ENCODE measurements at places on chromosomes 12 and 14.

DNA sequence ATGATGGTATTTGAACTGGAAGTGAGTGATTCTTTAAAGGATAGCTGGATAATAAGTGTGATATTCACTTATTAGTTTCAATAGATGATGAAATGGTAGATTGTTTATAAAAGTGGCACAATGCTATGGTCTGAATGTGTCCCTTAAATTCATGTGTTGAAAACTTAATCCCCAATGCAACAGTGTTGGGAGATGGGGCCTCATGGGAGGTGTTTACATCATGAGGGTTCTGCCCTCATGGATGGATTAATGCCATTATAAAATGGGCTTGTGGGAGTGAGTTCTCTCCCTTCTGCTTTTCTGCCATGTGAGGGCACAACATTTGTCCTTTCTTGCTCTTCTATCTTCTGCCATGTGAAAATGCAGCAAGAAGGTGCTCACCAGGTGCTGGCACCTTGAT, 134.0 kb downstream of the SLC38A1 start:
- no peak for DNase-seq

- DNase-seq: no peak
Measured at GRCh38 chr14:36817071-36817930, 155.6 kb downstream of the PAX9 start.

DNA sequence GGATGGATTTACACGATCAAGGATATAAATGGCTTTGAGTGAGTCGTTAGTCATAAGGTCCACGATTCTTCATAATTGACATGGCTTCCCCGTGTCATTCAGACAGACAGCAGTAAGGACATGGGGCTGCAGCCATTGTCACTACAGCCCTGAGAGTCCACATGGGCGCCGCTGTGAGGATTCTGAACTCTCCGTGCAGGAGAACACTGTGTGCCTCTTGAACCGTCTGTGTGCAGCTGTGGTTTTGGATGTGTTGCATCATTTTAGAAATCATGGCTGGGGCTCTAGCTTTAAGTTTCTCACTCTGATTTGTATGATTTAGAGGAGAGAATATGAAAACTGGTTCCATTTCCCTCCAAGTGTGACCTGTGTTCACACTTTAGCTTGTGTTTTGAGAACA, 47.2 kb downstream of the NPAS3 start:
- DNase-seq: peak; percentile 32

GRCh38 chr14:89504602-89505313, 87.7 kb upstream of the FOXN3 start:
- DNase-seq: peak; percentile 87

DNA sequence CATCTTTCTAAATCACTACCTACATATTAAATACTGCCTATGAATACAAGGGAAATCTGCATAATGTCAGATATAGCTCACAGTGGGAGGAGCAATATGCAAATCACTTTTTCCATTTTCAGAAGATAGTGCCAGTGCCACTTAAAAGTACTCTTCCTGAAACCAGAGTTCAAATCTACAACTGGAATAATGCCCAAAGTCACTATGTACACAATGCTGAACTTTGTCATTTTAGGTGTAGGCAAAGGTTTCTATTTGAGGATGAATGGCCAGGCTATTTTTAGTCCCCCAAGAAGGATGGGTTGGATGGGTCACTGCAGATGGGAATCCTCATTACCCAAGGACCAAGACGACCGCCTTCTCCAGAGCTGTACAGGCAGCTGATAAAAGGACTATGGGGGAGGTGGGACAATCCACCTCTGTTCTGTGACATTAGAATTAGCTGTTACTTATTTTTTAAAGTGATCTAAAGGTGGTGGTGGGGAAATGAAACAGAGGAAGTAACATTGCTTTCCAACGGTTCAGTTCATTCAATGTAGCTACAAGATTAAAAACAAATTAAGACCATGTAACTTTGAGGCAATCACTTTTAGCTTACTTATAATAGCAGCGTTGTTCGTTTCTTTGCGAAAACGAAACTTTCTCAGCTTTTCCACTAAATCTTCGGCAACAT, 5.6 kb downstream of the GMFB start:
- no peak for DNase-seq

GRCh38 chr14:36626151-36626550, 35.5 kb upstream of the PAX9 start:
- no peak for DNase-seq

- no peak for DNase-seq
Measured at GRCh38 chr14:90184571-90185266, 71.6 kb upstream of the PSMC1 start.

GRCh38 chr12:47188576-47189441, 109.0 kb upstream of the AMIGO2 start:
- peak; percentile 75 for DNase-seq

- DNase-seq: no peak
Measured at GRCh38 chr12:111816065-111816615, 25.9 kb upstream of the MAPKAPK5 start.

- no peak for DNase-seq
Measured at GRCh38 chr14:98136012-98136789, 1135.8 kb downstream of the BCL11B start.

- peak; percentile 27 for DNase-seq
Measured at GRCh38 chr12:105474672-105475071, 144.2 kb downstream of the C12orf75 start.

DNA sequence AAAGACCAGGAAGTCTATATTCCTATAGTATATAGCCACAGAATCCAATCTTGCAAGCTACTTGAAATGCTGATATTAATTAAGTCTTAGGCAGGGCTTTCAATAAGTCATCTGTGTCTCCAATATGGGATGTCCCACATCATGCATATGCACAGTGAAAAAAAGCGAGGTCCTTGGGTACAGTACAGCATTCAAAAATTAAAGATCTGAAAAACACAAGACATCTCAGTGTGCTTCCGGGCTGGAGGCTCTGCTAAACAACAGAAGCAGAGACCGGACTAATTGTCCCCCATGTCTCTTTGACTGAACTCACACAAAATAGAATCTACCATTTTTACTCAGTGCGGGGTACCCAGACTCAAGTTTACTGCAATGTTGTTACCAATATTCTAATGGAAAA, 156.0 kb downstream of the DAD1 start:
- DNase-seq: no peak

GRCh38 chr12:12068751-12069150, 2.0 kb upstream of the BCL2L14 start:
- DNase-seq: no peak

- DNase-seq: no peak
Measured at GRCh38 chr12:14379508-14379907, 14.0 kb downstream of the ATF7IP start.

GRCh38 chr12:51393676-51394545, 2.7 kb upstream of the GALNT6 start:
- peak; percentile 93 for DNase-seq

DNA sequence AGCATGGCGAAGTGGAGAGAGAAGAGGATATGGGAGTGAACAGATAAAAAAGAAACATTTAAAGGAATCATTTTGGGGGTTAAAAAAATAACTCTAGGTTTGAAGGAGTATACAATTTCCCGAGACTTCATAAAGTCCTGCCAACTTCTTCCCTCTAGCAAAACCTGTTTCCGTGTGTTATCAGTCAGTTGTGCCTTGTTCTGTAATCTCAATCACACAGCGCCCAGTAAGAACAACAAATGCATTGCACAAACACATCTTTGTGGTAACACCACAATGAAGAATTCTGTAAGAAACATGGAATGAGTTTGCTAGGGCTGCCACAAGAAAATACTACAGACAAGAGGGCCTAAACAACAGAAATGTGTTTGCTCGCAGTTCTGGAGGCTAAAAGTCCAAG, 144.7 kb upstream of the FUT8 start:
- DNase-seq: peak; percentile 50

- DNase-seq: no peak
Measured at GRCh38 chr12:15526033-15526432, 203.7 kb downstream of the PTPRO start.

GRCh38 chr14:85575617-85575898, 45.6 kb downstream of the FLRT2 start:
- no peak for DNase-seq

GRCh38 chr12:71684081-71684480, 1.8 kb upstream of the TMEM19 start:
- no peak for DNase-seq

GRCh38 chr12:122969676-122970075, 3.4 kb upstream of the ABCB9 start:
- no peak for DNase-seq

DNA sequence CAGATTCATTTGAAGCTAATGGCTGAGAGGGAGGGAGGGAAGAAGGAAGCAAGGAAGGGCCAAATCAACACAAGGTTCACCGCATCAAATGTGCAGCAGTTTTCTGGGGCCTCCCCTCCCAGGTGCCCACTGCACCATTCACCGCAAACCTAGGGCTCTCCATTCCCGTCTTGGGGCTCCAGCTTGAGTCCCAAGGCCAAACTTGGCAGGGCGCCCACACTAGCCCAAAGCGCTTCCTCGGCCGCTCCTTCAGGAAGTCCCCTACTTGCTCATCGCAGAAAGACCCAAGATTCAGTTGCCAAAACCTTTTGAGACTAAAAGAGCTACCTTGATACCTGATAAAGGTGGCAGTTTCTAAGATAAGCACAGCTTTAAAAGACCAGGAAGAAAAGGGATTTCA, 140.5 kb upstream of the FKBP4 start:
- no peak for DNase-seq

GRCh38 chr12:25156061-25156460, 38.9 kb downstream of the DNAI7 start:
- DNase-seq: no peak

DNA sequence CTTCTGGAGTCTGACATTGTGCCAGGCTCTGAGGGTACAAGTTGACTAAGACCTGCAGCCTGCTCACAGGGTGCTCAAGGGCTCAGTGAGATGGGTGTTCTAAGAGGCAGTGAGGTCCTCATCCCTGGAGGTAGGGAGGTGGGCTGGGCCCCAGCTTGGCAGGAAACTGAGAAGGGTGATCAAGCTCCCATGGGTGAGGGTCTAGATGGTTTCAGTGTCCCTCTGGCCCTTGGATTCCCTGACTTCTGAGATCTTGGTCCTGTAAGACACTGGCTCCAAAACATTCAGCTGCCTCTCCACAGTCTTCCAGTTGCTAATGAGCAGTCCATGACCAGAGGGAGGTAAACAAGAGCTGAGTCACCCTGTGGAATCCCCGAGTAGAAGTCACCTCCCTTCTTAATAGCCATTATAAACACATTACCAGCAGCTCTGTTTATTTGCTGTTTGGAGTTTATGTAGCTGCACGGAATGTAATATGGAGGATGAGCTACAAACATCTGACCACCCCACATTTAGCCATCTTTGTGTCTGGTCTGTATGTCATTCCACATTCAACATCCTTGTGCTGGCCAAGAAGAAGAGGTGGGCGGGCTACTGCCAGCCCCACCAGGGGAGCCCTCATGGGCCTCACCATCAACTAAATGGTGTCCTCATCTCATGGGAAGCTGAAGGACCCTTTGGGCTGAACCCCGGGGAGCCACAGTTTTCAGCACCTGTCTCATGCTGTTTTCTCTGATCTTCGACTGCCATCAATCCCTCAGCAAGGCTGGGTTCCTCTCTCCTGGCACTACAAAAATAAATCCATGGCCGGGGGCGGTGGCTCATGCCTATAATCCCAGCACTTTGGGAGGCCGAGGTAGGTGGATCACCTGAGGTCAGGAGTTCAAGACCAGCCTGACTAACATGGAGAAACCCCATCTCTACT, 37.2 kb upstream of the BDKRB2 start:
- DNase-seq: peak; percentile 71

GRCh38 chr12:90235642-90236041, 527.0 kb upstream of the ATP2B1 start:
- DNase-seq: peak; percentile 11

- no peak for DNase-seq
Measured at GRCh38 chr12:85279449-85280164, 413 bp upstream of the ALX1 start.

DNA sequence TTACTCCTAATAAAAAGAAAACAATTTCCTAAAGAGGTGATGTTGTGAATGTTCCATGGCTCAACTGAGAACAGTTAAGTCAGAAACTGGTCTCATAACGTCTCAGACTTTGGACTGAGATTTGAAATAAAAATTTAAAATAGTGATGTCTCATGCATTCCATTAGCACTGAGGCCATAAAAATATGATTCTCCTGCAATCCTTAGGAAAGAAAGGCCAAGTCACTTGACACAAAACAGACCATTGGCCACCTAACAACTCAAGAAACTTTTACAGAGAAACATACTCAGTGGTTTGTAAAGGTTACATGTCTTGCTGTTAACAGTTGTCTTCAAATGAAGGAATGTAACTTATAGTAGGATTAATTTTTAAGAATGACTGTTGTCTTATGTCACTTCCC, 58.1 kb downstream of the STAB2 start:
- DNase-seq: peak; percentile 47

- DNase-seq: no peak
Measured at GRCh38 chr12:3604748-3605586, 114.0 kb downstream of the PRMT8 start.

DNA sequence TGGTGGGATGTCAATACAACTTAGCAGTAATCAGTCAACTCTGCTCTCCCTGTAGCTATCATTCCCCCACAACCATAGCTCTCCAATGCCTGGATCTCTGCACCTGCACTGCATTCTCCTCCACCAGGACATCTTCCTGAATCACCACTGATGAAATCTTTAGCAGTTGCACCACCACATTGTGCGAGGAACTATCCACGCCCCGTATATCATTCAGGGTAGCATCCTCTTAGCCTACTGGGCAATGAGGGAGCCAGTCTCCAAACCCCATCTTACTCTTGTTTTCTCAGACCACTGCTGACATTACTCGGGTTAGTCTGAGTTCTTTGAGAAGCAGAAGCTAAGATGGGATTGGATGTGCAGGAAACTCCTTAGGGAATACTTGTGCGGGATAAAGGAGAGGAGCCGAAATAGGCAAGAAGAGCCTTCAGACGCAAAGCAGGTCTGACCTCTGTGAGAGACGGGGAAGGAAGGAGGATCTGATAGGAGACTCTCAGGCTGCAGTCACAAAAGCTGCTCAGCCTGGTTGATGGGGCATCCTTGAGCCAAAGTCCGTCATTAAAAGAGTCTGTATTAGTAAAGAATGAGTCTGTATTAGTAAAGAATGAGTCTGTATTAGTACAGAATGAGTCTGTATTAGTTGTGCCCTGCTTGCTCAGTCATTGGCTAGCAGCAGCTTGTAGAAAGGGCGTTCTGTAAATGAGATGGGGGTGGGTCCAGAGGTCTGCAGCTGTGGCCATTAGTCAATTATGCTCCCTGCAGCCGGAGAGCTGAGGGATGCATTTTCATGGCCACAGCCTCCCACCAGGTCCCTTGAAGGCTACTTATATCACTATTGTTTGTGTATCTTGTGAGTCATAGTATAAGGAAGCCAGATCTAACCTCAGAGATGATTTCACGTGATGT, 49.6 kb upstream of the RASSF3 start:
- peak; percentile 95 for DNase-seq

GRCh38 chr12:80226576-80226975, 127.2 kb downstream of the OTOGL start:
- DNase-seq: peak; percentile 69

DNA sequence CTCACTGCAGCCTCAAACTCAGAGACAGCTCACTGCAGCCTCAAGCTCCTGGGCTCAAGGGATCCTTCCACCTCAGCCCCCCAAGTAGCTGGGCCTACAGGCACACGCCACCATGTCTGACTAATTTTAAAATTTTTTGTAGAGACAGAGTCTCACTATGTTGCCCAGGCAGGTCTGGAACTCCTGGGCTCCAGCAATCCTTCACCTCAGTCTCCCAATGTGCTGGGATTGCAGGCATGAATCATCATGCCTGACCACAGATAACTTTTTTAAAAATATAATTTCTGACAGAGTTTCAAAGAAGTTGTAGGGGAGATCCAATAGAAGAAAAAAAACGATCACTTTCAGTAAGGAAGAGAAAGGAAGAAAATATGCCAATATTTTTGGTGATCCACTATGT, 189.7 kb upstream of the CDKN3 start:
- peak; percentile 60 for DNase-seq
